AG04449 (cell line): ENCODE measurements at places on chromosomes 12 and 14.

GRCh38 chr14:87122166-87122565 lies 870.8 kb downstream of the GALC start:
- DNase-seq = no peak

- DNase-seq = no peak
Measured at GRCh38 chr12:8527250-8528130, 13.2 kb downstream of the CLEC4E start.

DNA sequence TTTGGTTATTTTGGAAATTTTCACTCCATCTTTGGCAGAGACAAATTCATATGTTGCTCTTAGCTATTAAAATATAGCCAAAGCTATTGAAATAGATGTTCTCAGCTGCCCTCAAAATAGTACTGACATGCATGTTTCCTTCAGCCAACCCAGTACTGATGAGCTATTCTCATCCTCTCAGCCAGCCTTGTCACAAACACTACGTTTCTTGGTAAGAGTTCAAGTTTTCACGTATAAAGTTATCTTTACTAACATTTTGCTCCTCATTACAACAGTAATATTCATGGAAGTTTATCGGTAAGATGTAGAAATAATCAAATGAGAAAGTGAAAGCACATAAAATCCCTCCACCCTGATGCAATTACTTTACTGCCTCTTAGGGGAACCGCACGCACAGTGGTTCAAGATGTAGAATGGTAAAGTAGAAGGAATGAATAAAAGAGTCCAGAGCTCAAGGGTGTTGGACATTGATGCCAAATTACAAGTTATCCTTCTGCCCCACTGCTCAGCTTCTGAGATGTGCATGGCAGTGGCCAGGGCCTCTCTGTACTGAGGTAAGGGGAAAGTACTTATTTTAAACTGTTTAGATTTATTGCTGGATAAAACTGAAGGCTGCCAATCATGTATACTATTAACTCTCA lies 20.7 kb downstream of the GCH1 start:
- no peak for DNase-seq

DNA sequence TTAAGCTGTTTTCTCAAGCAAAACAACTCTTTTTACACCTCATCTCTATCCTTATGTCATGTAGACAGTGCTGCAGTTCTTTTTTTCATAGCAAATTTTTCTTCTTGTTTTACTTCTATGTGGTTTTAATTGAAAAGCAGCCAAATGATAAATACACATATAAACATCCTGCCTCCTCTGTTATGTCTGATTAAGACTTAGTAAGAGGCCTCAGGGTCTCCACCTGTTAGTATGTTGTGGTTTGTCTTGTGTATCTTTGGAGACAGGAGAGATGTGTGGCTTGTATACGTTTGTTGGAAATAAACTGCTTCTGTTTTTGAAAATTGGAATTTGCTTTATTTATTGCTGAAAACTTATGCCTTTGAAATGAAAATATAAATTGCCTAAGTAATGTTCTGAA lies 32.0 kb downstream of the PEX5 start:
- no peak for DNase-seq

DNA sequence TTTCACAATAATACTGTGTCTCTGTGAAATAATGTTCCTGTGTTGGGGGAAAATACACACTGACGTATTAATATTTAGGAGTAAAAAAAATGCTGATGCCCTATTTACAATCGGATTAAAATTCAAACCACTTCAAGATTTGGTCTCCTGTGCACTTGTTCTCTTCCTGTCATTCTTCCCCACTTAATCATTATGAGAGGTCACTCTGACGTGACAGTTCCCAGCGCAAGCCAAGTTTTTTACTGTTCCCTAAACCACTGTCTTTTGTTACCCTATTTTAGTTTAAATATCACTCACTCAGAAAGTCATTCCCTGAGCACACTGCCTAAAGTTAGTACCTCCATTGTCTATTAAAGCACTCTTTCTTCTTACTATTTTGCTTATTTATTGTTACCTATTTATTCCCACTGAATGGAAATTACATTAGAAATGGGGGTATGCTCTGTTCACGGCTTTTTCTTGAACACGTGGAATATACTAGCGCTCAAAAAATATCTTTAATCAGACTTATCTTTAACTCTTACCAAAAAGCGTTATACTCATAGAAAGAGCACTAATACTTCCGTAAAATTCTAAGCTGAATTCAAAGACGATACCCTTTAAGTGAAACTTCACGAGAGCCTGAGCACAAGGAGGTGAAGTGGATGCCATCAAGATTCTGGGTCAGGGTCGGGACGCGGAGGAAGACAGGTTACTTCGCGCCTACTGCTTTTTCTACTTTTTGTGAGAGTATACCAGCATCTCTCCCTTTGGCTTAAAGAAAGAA lies 670 bp upstream of the PSMA3 start:
- no peak for DNase-seq

- DNase-seq = no peak
Measured at GRCh38 chr14:28831126-28831525, 64.5 kb downstream of the FOXG1 start.

DNA sequence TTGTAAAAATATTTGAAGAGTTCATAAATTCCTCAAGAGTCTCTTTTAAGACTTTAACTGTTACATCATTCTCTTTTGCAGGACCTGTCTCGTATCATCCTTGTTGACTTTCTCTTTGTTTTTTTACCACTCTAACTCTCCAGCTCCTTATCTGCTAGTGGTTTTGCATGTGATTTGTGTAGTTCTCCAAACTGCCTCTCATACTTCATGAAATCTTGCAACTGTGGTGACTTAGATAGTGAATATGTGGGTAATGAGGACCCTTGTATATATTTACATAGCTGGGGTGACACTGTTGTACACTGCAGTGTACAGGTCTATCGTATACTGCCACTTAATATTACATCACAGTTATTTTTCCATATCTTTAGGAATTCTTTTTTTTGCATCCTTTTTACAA lies 40.2 kb upstream of the EMP1 start:
- no peak for DNase-seq

DNA sequence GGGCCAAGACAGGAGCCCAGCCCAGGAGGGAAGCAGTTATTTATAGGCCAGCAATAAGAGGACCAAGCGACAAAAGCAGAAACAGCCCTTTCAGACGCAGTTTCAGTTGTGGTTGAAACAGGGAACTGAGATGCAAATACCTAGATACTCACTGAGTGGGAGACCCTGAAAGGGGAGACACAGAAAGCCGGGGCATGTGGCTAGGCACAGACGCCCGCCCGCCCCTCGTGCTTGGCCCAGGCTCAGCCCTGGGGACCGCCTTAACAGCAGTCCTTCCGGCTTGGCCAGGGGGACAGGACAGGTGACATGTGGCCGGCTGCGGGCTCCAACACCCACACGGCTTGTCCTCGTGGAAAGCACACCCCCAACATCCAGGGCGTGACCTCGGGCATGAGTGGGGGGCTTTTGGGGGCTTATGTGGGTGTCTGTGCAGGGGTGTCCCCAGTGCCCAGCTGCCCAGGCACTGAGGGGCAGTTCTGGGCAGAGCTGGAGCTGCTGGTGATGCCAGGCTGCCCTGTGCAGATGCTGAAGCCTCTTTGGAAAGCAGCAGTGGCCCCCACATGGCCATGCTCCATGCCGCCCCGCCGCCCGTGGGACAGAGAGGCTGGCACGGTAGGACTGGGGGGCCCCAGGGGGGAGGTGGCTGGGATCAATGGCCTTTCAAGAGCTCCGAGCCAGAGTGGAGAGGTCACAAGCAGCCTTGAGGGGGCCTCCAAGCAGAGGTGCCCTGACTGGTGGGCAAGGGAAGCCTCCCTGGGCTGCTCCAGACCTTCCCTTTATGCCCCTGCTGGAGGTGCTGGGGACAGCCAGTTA lies 2.1 kb downstream of the PLD4 start:
- no peak for DNase-seq

- DNase-seq = no peak
Measured at GRCh38 chr12:3320881-3321509, 170.0 kb upstream of the PRMT8 start.

- no peak for DNase-seq
Measured at GRCh38 chr12:70270108-70270507, 26.9 kb downstream of the CNOT2 start.

DNA sequence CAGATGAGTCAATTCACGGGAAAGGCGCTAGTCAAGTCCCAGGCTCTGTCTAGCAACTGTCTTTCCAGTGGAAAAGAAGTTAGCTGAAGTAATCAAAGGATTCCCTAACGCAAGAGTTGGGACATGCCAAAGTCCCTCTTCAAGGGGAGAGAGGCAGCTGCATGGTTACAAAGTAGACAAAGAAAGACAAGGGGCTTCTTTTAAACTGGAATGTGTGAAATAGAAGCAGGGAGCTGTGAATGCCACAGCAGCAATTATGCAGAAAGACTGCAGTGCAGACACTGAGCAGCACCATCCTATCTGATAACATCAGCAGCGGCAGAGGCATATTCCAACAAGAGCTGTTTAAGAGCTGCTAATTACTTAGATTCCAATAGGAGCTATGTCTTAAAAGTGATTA lies 12.5 kb upstream of the CIPC start:
- DNase-seq = no peak

DNA sequence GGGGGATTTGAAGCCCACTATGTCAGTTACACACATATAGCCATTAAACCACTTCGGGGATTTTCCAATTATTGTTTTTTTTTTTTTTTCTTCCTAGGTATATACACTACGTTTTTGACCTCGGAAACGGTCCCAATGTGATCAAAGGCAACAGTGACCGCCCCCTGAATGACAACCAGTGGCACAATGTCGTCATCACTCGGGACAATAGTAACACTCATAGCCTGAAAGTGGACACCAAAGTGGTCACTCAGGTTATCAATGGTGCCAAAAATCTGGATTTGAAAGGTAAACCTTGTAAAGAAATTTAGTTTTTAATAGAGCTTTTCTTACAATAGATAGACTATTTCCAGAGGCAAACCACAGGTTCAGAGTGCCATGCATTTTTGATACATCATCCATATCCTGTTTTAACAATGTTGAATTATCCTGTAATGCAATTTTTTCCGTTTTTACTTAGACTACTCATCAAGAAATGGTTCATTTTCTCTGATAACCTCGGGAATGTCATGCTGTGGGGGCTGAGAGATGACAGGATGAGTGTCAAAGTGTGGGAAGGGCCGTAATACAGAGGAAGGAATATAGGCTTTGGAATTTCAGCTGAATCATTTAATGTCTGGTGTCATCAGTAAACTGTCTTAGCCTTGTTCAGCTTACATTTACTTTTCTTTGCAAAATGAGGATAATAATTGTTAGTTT lies 797.1 kb downstream of the NRXN3 start:
- DNase-seq = peak; percentile 24

DNA sequence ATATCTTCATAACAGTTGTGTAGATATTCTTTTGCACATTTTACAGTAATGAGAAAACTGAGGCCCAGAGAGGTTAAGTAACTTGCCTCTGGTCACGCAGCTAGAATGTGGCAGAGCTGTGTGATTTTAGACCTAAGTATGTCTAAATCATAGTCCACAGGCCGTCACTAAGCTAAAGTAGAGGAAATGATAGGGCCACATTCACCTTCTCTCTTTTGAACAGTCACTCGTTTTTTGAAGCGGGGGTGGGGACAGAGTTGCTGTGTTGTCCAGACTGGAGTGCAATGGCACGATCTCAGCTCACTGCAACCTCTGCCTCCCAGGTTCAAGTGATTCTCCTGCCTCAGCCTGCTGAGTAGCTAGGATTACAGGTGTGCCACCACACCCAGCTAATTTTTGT lies 68.5 kb downstream of the RASSF3 start:
- DNase-seq = no peak

- no peak for DNase-seq
Measured at GRCh38 chr12:71719647-71720370, 33.9 kb downstream of the TMEM19 start.

DNA sequence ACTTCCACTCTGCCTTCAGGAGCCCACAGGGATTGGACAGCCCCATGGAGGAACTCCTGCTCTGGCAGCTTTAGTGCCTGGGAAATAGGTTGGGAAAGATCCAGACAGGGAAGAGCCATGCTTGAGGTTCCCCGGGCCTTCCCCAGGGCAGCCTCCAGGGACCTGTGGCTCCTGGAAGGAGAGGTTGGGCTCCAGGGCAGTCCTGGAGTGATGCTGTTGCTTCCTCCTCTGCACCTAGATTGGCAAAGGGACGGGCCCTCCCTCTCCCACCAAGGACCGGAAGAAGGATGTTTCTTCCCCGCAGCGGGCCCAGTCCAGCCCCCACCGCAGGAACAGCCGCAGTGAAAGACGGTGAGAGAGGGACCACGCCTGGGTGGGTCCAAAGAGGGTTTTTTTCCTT lies 16.5 kb downstream of the VASH1 start:
- no peak for DNase-seq

DNA sequence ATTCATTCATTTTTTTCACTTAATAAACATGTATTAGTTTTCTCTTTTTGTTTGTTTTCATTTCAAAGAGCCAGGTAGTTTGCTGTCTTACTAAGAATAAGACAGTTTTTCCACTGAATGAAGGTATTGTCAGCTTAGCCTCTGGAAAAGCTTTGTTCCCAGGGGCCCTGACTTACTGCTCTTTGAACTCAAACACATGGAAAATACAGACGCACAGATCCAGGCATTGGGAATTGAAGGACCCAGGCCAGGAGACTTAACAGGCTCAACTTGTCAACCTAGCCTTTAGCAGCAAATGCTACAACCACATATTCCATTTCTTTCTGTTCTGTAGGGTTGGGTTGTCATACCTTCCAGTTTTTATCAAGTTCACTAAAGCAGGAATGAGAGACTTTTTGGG lies 38.5 kb upstream of the SLCO1C1 start:
- DNase-seq = no peak

- DNase-seq = no peak
Measured at GRCh38 chr12:55797068-55797467, 20.5 kb downstream of the SARNP start.

DNA sequence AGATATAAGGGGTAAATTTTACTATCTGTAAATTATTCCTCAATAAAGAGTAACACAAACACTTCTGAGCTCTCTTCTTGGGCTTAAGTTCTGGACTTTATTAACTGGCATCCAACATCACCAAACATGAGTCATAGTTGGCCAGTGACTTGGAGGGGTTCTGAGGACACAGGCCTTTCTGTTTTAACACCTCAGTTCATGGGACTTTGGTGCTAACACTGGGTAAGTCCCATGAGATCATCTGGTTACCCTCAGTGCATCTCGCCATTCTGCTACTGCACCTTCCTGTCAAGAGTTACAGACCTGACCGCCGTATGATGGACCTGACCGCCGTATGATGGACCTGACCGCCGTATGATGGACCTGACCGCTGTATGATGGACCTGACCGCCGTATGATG lies 9.9 kb downstream of the SLC15A4 start:
- no peak for DNase-seq

GRCh38 chr14:33693237-33693636 lies 257.6 kb downstream of the EGLN3 start:
- DNase-seq = peak; percentile 59
